Endothelial cell (in vitro differentiated cells): ENCODE measurements at places on chromosomes 13 and 19.

DNA sequence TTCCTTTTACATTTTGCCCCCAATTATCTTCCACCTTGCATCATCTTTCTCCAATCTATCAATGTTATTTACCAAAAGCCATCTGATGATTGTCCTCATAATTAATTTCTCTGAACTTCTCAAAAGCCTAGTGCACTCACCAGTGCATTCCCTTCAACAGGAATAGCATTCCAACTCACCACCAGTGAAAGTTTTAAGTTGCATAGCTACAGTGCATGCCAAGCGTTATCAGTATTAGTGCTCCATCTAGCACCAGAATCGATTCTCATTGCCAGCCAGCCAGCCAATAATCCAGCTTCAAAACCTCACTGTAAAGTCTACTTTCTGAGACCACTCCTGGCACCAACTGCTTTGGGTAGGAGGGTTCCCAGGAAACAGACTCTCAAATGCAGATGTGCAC, 7.4 kb downstream of the MYCBP2 start:
- DNase-seq = no peak

DNA sequence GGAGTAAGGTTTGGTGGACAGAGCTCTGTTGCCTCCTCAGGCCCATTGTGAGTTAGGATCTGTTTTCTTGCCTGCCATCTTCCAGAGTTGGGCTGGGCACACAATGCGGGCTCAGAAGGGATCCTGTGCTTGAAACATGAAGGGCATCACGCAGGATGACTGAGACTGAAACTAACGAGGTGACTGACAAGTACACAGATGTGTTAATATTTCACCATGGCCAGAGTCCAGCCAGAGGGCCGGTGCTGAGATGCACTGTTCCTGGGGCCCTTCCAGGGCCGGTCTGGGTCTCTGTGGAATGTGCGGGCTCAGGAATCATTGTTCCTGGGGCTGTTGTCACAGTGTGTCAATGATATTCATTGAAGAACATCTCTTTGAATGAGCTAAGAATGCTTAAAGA, 163.7 kb downstream of the URI1 start:
- no peak for DNase-seq

DNA sequence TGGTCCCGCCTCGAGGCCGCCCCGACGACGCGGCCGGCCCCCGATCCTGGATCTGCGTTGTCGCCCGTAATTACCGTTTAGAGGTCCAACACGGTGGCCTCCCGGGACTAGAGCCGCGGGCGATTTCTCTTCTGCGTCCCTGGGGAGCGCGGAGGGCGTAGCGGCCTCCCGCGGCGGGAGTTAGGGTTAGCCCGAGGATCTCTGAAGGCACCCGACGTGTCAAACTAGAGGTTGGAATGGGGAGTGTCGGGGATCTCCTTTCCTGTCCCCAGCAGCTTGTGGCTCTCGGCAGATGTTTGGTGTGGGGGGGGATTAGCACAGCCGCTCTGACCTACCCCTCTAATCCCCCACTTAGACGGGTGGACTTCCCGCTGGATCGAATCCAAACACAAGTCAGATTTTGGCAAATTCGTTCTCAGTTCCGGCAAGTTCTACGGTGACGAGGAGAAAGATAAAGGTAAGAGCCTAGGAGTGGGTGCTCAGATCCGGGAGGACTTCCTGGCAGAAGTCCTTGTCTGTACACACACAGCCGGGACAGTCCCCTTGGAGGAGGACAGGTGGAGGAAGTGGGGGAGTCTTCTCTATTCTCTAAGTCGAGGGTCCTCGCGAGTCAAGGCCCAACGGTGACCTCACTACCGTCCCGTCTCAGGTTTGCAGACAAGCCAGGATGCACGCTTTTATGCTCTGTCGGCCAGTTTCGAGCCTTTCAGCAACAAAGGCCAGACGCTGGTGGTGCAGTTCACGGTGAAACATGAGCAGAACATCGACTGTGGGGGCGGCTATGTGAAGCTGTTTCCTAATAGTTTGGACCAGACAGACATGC, 581 bp downstream of the CALR start:
- DNase-seq = no peak

DNA sequence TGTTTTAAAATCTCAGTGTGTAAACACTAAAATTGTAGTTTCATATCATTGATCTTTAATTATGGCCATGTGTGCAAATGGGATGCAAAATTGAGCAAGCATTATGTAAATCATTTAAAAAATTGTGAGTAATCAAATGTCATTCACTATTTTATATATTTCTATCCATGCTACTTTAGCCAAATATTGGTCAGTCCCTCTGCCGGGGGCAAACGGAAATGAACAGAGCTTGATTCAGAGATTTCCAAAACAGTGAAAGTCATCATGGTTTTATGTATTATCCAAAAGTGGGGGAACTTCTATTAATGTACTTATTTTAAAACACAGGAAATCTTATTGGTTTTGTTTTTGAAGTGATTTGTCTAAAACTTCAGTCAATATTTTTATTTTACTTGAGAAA, 219.1 kb downstream of the IRS2 start:
- DNase-seq = no peak

DNA sequence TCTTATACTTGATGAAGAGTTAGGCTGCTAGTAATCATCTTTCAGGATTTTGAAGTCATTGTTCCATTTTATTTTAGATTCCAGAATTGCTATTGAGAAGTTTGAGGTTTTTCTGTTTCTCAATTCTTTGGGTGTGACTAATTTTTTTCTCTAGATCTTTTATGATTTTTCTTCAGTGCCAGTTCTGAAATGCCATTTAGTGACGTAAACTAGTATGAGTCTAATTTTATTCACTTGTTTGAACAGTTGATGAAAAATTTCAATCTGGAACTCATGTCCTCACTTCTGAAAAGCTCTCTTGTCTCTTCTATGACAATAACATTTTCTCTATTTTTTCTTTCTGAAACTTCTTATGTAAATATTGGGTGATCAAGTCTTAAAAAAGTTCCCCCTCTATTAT, 188.5 kb upstream of the HTR2A start:
- DNase-seq = no peak

DNA sequence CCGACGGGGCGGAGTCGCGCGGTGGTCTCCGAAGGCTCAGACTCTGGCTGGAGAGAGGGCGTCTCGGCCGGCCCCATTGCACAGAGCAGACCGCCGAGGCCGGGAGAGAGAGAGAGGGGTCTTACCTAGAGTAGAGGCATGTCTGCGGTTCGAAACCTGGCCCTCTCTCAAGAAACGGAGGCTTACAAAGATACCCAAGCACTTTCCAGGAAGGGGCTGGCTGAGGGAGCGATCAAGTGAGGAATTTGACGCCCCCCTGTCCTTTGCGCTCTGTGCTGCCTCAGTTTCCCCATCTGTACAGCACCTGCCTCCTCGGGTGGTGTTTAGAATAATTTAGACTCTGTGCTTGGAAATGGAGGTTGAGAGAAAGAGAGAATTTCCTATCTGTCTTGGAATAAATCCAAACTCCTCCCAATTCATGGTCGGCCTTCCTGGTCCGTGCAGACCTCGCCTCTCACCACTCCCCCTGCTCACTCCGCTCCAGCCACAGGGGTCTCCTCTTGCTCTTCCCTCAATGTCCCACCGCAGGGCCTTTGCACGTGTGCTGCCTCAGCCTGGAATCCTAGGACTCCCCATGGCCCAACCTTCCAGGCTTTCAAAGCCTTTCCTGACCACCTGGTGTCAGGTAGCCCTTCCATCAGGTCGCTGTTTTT, 658 bp upstream of the ISOC2 start:
- DNase-seq = no peak

DNA sequence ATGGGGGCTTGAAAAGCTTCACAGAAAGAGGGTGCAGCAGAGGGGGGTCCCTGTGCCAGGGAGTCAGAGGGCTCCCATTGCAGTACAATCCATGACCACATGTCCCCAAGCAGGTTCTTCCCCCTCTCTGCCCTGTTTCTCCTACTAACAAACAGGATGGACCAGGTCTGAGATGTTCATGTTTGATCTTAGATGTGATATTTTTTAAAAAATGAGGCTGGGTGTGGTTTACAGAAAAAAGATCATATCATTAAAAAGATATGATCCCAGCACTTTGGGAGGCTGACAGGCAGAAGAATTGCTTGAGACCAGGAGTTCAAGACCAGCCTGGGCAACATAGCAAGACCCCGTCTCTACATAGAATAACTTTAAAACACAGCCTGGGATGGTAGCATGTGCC, 9.1 kb downstream of the OR7C2 start:
- DNase-seq = no peak

DNA sequence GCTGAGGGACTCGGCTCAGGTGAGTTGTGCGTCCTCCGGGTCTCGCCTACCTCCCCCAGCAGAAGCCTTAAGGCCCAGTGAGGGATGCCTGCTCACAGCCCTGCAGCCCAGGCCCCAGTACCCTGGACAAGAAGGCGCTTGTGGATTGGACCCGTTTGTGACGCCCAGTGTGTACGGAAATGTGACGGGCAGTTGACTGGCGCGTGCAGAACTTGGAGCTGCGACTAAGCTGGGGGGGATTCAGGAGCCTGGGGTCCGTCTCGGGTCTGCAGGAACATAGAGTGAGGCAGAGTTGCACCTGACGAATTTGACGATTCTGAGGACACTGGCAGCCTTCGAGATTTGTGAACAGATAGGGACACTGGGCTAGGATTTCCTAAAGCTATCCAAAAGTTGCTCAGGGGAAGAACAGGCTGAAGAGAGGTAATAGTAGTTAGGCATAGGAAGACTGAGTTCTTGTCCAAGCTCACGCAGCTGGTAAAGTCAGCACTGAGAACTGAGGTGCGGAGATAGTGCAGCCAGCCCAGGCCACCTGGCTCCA, 519 bp downstream of the ZNF551 start:
- DNase-seq = no peak
